ENCODE measurements at places on chromosomes 13 and 19.

DNA sequence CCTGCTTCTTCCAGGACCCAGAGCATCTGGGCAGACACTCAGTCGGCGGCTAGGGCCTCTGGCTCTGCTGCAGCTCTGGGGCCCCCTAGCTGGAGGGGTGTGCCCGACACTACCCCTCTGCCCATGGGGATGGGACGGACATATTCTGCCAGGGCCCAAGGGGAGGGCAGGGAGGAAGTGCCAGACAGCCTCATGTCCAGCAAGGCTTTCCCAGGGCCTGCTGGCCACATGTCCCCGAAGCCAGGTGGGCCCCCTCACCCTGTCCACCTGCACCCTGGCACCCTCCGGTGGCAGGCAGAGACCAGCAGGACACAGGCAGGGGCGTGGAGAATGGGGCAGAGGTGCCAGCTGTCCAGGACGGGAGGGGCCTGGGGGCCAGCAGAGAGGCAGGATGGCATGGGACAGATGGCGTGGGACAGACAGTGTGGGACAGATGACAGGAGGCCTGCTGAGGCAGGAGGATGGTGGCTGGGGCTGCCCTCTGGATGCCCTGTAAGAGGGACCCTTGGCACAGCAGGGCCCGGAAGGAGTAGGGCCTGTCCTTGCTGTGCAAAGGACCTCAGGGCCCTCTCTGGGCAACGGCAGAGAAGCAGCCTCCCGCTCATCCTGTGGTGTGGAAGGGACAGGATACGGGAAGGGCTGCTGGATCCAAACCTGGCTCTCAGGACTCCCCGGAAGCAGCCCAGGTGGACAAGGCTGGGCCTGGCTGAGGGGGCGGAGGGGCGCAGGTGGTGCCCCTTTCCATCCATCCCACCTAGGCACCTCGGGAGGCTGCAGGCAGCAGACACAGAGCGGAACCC is 29.1 kb downstream of the CEBPG start:
- DNase-seq = no peak

DNA sequence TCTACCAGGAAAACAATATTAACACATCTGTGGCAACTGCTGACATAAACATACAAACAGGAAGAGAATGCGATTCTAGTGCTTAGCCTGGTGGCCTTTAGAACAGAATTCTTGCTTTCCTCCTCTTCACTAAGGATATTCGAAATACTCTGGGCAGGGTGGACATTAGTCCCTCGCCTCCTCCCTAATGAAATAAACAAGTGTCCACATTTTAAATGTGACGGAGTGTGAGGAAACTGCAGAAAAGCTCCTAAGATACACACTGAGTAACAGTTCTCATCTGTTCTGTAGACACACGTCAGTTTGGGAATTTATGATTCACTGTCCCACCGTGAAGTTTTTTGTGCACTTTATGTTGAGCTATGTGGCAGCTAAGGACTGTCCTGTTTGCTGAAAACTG is 639 bp downstream of the STARD13 start:
- DNase-seq = no peak

GRCh38 chr13:40626561-40626960 is 39.9 kb downstream of the FOXO1 start:
- DNase-seq = no peak

DNA sequence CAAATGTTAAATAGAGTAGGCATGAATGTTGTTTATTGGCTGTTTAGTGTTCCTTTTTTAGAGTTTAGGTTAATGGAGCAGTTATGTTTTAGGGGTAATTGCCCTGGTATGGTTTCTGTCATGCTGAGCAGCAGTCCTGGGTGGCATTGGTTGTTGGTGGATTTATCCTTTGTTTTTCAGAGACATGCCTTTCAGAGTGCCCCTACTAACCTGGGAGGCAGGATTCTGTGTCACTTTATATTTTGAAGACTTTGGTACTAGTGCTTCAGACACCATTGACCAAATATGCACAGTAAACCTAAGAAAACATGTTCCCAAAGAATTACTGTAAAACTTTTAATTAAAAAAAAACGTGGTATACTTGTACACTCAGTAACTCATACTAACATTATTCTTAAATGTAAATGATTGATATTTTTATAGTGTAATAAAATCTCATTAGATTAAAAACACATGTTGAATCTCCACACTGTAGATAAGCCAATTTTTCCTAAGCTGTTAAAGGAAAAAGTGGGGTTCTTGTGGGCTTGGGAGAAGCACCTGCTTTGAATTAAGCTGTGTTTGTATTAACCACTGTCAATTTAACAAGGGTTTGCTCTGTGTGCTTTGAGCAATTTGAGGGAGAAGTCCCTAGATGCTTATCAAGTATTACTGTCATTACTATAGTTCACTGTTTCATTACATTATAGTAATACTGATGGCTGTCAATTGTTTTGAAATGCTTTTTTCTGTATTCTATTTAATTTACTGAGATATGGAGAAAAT is 133.2 kb downstream of the LMO7 start:
- no peak for DNase-seq

GRCh38 chr19:39199025-39199424 is 2.3 kb downstream of the NCCRP1 start:
- no peak for DNase-seq

DNA sequence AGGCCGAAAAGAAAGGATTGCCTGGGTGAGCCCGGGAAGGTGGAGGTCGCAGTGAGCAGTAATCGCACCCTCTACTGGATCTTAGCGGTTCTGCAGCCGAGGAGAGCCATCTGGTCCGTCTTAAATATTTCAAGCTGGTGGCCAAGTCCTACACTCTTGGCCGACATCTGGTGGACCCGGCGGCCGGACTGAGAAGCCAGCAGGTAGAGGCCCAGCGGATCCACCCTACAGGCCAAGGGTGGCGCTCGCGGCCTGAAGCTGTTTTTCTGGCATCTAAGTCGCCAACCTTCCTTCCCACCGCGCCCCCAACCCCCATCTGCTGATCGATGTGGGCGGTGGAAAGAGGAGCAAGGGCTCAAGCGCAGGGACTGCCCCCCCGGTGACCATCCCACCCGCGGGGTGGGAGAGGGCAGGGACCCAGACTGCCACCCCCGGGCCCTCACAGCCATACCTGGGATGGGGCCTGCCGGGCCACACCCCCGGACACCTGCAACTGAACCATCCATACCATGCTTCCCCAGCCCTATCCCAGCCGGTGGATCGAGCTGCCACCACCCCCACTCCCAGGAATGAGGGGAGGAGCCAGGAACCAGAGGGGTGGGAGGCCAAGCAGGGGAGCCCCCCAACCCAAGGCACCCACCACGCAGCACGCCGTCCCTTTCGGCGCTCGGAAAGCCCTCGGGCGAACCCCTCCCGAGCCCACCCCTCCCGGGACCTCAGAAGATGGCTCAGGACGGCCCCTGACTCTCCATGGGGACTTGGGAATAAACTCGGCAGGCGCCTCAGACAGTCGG is 46.3 kb upstream of the ZNF730 start:
- no peak for DNase-seq

GRCh38 chr19:7676854-7677253 is at the start of gene MCEMP1:
Gene MCEMP1 (plus strand): TSS chr19:7677090. CDS start chr19:7677121, 31 bp downstream.
- DNase-seq = no peak

- no peak for DNase-seq
Measured at GRCh38 chr19:4391306-4391693, 9.0 kb downstream of the SH3GL1 start.

GRCh38 chr19:13417054-13417453 is 89.2 kb downstream of the CACNA1A start:
- DNase-seq = no peak

GRCh38 chr19:15297416-15298224 is 34.7 kb downstream of the BRD4 start:
- DNase-seq = no peak

GRCh38 chr13:41411060-41411459 is 46.3 kb upstream of the RGCC start:
- DNase-seq = no peak

- no peak for DNase-seq
Measured at GRCh38 chr13:93227878-93228642, 1.5 kb downstream of the GPC6 start.

DNA sequence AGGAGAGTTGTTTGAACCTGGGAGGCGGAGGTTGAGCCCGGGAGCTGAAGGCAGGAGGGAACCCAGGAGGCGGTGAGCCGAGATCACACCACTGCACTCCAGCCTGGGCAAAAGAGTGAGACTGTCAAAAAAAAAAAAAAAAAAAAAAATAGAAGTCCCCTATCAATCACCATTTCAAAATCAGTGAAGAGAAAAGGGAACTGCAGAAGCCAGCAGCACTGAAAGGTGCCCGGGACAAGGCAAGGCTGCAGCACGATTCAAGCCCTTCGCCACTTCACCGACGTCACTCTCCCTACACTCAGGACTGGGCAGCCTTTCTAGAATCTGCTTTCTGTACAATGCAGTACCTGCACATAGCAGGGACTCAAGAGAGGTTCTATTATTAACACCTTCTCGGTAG is 21.9 kb upstream of the USP12 start:
- DNase-seq = no peak

- no peak for DNase-seq
Measured at GRCh38 chr19:2454962-2455850, 1.6 kb downstream of the LMNB2 start.

Measured in activated T-cell treated with anti-CD3 and anti-CD28 coated beads for 4 hours (primary cell).